Femur (tissue), 1 donor: ENCODE measurements at places on chromosomes 6 and 20.
A peak's percentile ranks its signal among the peaks of the same experiment; 100 is the strongest.

DNA sequence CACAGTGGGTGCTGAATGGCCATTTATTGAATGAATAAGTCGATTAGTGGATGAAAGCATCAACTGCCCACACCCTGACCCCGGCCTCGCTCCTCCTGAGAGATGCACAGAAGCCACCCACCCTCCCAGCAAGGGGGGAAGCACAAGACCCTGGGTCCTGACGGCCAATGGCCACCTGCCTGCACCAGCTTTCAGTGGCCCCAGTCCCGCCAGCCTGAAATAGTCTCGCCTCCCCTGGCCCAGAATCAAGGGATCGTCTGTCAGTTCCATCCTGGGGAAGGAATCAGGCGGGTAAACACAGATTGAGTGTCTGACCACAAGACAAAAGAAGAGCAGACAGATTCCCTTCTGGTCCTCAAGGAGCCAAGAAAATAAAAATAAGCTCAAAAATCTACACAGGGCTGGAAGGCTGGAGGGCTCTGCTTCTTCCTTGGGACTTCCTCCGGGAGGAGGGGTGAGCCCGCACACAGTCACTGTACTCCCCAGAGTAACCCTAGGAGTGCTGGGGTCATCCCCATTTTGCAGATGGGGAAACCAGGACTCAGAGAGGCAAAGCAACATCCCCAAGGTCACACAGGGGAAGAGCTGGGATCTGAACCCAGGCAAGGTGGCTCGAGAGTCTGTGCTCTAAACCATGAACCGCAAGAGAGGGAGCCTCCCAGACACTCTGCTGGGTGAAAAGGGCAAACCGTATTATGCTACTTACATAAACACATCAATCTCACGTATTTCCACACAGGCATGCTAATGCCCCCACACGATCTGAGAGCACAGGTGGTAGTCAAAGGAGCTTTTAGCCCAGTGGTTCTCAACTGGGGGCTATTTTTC is 7.8 kb downstream of the PREX1 start:
- DNase-seq: no peak

DNA sequence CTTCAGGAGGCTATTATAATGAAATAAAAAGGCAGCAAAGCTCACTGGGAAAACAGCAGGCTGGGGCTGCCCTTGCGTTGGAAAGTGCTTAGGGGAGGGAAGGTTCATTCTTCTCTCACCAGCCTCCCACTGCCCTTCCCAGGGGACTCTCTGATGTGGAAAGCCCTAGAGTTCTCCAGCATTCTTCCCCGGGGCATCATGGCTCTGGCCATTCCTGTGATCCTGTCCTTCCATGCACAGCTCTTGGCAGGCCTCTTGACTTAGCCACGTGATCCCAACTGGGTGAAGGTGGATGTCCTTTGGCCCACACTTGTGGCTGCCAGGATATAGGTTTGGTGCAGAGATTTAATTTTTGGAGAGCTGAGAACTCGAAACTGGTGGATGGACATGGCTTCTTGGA is 58.0 kb upstream of the ZNF831 start:
- no peak for DNase-seq

DNA sequence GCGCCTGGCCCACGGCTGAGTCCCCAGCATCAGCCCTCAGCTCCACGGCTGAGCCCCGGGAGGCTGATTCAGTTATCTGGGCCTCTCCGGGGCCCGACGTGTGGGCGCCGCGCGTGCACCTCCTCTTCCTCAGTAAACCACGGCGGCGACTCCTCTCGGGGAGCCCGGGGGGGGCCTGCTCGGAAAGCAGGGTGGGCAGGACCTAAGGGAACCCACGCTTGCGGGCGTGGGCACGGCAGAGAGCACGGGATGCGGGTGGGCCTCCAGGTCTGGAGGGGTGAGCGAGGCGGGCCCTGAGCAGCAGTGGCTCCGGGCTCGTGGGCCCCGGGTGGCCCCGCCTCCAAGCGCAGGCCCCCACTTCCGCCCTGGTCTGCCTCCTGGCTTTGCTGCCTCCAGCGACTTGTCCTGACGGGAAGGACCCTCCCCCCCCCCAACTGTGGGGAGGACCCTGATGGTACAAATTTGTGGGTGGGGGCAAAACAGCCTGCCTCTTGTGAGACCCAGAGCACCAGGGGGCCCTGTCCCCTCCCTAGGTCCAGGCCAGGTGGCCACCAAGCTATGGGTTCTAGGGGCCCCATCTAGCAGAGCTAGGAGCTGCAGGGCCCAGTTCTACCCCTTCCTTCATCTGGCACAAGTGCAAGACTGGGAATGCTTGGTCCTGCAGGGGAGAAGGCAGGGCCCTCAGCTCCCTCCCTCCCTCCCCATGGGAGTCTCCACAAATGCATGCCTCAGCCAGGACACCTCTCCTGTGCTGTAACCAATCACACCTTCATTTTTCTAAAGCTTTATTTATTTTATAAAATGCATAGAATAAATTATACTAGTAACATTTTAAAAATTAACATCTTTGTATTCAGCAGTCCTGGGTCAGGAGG is 16.9 kb downstream of the UCKL1 start:
- DNase-seq: peak; percentile 36

DNA sequence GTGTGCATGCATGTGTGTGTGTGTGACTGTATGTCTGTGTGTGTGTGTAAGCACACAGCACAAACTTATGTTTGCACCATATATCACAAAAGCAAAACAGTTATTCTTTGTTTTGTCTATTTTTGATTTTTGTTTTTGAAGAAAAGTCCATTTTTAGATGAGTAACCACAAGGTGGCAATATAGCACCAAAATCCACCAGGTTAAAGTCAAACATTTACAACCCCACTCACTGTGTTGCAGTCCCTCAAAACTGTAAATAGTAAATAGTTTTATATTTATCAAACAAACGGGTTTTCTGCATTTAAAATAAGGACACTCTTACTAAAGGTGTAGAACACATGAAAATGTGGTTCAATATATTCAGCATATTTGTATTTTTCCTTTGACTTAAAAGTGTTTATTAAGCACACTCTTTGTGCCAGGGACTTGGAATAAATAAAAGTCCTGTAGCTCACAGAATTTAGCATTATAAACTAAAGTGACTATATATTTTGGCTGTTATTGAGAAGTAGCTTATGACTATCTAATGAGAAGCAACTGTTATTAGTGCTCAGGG is 118.5 kb downstream of the GFRAL start:
- DNase-seq: no peak

GRCh38 chr20:61263084-61263695 is 11.1 kb downstream of the CDH4 start:
- DNase-seq: no peak

DNA sequence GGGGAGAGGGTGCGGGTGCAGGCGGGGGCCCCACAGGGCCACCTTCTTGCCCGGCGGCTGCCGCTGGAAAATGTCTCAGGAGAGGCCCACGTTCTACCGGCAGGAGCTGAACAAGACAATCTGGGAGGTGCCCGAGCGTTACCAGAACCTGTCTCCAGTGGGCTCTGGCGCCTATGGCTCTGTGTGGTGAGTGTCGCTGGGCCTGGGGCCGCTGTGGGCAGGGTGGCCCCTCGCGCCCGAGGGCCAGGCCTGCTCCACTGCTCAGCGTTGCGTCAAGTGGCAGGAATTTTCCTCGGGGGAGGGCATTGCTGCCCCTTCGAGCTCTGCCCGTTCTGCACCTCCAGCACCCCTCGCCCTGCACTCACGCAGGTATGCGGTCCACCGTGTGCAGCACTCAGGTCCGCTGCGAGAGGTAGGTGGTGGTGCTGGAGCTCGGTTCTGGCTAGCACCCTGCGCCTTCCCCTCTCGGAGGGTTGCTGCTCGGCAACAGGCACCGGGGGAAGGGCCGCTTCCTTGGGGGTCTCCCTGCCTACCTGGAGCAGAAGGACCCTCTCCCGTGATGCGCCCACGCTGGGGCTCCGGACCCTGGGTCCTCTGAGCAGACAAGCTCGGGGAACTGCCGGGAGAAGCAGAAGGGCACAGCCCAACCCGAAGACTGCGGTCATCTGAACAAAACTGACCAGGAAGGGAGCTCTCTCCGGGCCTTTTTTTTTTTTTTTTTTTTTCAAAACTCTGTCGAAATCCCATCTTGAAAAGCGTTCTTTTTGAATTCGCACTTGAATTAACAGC is 674 bp downstream of the MAPK14 start:
- DNase-seq: peak; percentile 43

- no peak for DNase-seq
These were observed 15.1 kb upstream of the SYNJ2 start for GRCh38 chr6:157966589-157966977.

GRCh38 chr6:9085054-9085708 is 649.8 kb upstream of the SLC35B3 start:
- no peak for DNase-seq

DNA sequence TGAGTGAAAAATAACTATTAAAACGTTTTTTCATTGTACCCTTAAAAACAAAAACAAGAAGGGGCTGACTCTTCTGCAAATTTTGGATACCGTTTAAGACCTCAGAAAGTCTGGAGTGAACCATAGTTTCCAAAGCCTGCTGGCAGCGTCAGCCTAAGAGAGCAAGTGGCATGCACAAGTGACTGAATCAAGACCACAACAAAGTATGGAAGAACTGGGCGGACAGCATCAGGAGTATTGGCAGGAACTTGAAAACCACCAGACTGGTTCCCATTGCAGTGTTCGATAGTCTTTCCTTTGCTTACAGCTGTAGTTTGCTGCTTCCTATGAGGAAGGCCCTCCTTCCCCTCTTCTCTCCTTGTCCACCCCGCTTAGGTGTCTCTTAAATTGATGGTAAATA is 33.7 kb upstream of the MYLIP start:
- DNase-seq: peak; percentile 43
